NCI-H2029 treated with DMSO at 0.1 percent for 48 hours (cell line): ENCODE measurements at places on chromosomes 7 and 10.

DNA sequence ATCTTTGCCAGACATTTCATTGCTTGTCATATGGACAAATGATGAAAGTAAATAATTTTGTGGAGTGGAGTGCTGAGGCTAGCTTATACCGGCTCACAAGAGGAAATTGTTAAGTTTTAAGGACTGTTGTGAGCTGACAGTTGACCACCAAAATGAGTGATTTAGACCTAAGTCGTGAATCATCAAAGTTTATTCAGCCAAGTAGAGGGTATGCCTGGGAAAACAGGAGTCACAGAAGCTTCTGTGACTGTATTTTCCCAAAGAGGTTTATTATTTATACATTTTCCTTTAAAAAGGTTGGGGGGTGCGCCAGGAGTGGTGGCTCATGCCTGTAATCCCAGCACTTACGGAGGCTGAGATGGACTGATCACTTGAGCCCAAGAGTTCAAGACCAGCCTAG lies 21.8 kb downstream of the MRPS24 start:
- DNase-seq, result no peak

- DNase-seq, result no peak
Observed at GRCh38 chr7:83032195-83032594, 130.5 kb downstream of the PCLO start.

- no peak for DNase-seq
Observed at GRCh38 chr10:44883593-44884331, 27.4 kb upstream of the TMEM72 start.

GRCh38 chr10:78781251-78781913 lies 287.4 kb upstream of the ZMIZ1 start:
- DNase-seq, result no peak

DNA sequence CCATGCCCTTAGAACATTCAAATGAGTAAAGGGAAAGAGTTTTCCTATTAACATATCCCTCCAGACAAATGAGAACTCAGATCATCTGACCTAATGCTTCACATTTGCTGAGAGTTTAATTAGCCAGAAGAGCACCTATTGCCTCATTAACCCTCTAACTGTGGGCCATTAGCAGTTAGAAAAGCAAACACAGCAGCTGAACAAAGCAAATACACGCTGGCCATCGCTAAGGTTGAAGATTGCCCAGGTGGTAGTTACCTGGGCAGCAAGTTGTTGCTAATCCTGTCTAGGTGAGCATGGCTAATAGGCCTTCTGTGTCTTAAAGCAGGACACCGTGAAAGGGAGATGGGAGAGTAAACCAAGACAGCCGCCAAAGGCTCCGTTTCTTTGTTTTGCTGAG lies 49.9 kb upstream of the UCN3 start:
- peak; percentile 54 for DNase-seq

GRCh38 chr7:138116141-138116540 lies 39.9 kb downstream of the AKR1D1 start:
- DNase-seq, result no peak
